ENCODE measurements at places on chromosomes 11 and 22. TPM values are rescaled to one million over a fixed set of nuclear protein-coding genes. Genes with fewer than 3 reads are reported as not detected.

ADAMTS15 gene
- 16.4 TPM for total RNA-seq

OR5P2 gene
- 7.9 TPM for total RNA-seq

MGAT3 gene
- 4.2 TPM for total RNA-seq

KDELR3 gene
- 75.7 TPM for total RNA-seq

RAPSN gene
- 3.0 TPM for total RNA-seq

OR51E2 gene
- total RNA-seq, result 0.63 TPM

IL17REL gene
- total RNA-seq, result not detected

CCDC83 gene
- not detected for total RNA-seq

FGF4 gene
- not detected for total RNA-seq

SLC22A9 gene
- not detected for total RNA-seq

FJX1 gene
- 8.7 TPM for total RNA-seq

YPEL4 gene
- 1.7 TPM for total RNA-seq

CD44 gene
- 225 TPM for total RNA-seq

PRR33 gene
- total RNA-seq, result not detected

CDK2AP2 gene
- total RNA-seq, result 5.9 TPM

OR51B5 gene
- 4.3 TPM for total RNA-seq

SYT8 gene
- 3.4 TPM for total RNA-seq

DUSP8 gene
- 0.85 TPM for total RNA-seq

CD151 gene
- 115 TPM for total RNA-seq

SCUBE1 gene
- 1.2 TPM for total RNA-seq

MUC2 gene
- not detected for total RNA-seq
